NB4 (cell line): ENCODE measurements at places on chromosomes 2 and 18.

DNA sequence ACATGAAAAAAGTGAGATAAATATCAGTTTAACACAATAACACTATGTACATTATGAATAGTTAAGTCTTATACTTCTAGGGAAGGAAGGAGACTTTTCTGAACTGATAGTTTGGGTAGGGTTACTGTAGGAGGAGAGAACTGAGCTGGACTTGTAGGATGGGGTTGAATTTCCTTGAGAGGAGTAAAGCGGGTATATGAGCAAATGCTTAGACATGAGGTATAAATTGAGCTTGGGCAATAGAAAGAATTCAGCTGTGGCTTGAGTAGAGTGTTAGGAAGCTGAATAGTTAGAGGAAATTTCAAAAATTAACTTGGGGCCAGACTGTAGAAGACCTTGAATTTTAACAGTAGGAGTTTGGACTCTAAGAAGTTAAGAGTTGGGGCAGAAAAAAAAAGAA, 45.1 kb downstream of the LCLAT1 start:
- no peak for DNase-seq

- peak; percentile 35 for DNase-seq
Observed at GRCh38 chr18:77108001-77108692, 24.4 kb downstream of the MBP start.

DNA sequence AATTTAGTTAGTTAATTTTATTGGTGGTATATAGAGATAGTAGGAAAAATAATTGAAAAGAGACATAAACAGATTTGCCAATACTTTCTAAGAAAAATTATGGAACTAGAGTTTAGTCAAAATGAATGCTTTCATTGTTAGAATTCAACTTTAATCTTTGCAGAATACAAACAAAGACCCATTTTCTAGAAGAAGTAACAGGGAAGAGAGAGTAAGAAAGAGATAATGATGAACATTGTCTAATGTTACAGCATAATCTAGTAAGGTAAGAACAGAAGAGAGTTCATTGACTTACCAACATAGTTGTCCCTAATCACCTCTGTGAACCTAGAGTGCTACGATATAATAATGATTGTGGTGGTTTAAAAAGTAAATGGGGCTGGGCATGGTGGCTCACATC, 23.7 kb downstream of the SCN1A start:
- no peak for DNase-seq

DNA sequence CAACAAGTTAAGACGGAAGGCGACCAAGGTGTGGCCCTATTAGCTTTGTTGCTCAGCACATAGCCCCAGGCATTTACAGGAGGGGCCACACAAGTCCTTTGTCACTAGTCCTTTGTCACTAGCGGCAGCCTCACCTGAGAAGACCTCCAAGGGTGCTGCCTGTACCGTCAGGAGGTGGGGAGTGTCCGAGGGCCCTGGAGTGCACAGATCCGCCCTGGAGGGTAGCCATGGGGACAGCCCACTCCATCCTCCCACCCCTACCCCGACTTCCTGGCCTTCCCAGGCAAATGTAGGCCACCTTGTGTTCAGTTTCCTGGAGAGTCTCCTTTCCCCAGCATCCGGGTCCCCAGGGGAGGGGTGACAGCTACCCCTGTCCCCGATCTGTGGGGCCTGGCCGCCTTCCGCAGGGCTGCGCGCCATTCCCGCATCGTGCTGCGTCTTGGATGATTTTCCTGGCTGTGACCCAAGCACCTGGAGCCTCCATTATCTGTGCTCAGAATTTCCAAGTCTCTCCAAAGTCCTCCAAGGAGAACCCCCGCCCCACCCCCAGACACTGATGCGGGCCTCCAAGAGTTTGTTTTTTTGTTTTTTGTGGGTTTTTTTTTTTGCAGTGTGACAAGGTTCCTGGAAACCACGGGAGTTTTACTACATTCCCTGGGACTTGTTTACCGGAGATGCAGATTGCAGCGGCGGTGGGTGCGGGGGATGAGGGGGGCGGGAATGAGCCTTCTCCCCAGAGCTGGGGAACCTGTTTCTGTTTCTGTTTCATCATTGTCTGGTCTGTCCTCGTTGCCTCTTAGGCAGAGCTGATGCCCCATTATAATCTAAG, 28.6 kb downstream of the TEX44 start:
- no peak for DNase-seq

DNA sequence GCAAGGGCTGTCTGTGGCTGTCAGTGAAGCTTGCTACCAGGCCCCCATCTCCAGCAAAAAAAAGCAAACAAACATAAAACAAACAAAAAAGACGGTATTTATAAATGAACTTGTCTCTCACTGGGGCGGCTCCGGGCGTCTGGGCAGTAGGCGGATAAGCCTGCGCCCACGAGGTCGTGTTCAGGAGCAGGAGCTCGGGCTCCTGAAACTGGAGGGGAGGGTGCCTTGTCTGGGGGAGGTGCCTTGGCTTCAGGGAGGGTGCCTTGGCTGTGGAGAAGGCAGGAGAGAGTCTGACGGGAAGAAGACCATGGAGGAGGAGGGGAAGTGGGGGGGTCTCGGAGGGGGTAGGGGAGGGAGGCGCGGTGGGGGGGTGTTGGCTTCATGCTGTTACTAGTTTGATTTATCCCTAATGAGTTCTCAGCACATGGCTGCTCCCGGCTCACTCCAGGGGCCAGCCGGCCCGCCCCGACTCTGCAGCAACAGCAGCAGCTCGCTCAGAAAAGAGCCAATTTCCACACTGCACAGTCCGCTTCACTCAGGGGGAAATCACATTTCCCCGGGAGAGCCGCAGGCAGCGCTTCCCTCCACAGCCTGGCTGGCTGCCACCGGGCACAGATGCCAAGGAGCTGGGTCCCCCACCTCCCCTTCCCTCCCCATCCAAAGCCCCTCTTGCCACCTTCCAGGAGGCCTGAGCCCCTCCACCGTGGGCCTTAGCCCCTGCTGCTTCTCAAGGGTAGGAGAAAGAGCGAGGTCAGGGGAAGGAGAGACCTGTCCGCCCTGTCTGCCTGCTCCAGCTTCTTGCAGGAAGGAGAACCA, 38.7 kb downstream of the PSD4 start:
- DNase-seq = no peak

DNA sequence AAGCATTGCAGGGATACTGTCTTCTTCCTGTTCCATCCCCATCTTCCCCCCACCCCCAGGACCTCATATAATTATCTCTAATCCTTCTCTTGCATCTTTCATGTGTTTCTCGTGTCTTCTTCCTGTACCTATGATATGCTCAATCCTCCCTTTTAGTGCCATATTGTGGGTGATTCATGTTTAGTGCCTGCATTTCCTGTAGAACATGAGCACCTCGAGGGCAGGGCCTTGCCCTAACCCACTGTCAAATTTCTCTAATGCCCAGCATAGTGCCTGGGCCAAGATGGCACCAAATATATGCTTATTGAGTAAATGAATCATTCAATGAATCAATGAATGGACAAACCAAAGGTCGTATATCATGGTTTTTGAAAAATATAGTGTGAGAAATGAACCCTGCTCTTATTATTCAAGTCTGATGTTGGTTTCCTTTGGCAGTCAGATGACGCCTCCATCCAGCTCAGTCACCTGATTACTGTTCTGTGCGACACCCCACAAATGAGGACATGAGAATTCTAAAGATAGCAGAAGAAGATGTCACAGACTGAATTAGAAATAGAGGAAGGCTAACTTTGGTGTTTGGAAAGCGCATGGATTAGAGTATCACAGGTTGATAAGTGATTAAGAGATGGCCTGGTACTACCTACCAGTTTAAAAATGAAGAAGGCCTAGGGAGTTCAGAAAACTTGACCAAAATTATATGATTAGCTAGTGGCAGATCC, 278.4 kb downstream of the PRKCE start:
- no peak for DNase-seq

DNA sequence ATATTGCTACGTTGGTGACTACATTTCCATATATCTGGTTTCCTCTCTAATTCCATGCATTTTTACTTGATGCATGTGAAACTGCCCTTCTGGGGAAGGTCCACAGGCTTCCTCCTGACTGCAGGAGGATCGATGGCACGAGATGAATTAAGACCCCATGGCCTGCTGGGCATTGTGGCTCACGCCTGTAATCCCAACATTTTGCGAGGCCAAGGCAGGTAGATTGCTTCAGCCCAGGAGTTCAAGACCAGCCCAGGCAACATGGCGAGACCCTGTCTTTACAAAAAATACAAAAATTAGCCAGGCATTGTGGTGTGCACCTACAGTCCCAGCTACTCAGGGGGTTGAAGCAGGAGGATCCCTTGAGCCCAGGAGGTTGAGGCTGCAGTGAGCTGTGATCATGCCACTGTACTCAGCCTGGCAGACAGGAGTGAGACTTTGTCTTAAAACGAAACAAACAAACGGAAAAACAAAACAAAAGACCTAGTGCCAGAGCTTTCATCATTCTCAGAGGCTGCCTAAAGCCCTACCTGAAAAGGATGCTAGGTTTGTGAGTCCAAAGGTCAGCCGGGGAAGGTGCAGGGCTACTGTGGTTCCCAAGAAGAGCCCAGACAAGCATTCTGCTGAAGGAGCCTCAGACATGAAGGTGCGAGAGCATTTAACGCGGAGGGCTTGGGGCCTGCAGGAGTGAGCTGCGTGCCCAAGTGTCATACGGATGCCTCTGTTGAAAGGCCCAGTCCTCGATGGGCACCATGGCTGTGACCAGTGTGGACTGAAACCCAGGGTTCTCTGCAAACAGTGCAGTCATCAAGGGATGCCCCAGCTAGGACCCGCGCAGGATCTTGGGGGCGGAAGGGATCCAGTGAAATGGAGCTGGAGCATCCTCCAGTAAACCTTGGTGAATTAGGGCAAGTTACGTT, 21.6 kb downstream of the GPR55 start:
- DNase-seq = no peak

- DNase-seq = no peak
Observed at GRCh38 chr2:55917117-55917516, 6.5 kb downstream of the EFEMP1 start.

- peak; percentile 21 for DNase-seq
Observed at GRCh38 chr2:200617156-200618053, 31.6 kb downstream of the AOX1 start.

DNA sequence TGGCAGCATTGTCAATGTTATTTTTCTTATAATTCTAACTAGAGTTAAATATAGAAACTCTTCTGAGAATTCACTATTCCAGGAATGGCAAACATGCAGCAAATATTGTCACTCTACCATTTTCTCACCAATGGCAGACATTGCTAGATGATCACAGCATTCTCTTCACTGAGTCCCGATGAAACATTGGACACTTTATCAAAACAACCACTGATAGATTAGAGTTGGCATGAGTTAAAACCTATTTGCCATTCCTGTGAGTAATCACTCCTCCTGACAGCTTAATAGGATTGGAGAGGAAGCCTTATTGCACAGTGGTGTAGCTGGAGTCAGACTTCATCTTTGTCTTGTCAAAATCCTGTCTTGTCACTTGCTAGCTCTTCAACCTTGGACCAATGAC, 163.9 kb upstream of the THUMPD2 start:
- DNase-seq = no peak

- peak; percentile 60 for DNase-seq
Observed at GRCh38 chr2:233075141-233075965, 15.2 kb downstream of the INPP5D start.

GRCh38 chr18:50356036-50356945, 18.6 kb upstream of the SKA1 start:
- DNase-seq = peak; percentile 77

GRCh38 chr2:10405448-10405847, 42.7 kb downstream of the ODC1 start:
- DNase-seq = no peak

DNA sequence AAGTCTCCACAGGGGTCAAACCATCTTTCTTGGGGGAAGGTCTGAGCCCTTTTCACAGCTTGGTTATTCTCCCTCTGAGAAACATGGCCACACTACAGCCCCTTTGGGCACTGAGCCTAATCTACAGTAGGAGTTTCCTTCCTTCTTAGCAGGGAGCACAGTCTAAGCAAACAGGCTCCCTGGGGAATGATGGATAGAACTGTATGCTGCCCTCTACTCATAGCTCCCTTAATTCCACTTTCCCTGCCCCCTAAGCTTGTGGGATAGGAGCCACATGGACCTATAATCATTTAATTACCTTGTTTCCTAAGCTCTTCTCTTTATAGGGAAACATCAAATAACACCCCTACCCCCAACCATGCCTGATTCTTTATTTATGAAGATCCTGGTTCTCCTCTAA, 442.1 kb upstream of the MEX3C start:
- no peak for DNase-seq

GRCh38 chr2:7411691-7412090, 494.5 kb downstream of the RNF144A start:
- no peak for DNase-seq

GRCh38 chr2:220001751-220002150, 374.3 kb downstream of the SLC4A3 start:
- DNase-seq = no peak

DNA sequence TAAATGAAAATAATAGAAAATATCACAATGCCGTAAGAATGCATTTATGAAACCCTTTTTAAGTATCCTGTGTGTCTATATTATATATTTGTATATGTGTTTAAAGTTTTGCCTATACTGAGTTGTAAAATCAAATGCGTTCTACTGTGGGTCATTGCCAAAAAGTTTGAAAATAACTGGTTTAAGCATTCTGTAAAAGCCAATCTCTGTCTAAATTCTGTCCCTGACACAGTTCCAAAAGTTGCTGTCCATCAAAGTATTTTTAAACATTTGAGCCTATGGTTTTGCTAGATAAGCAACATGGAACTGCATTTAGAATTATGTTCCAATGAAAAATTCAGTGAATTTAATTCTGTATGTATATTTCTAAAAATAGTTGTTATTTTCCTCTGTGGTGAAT, 1360.4 kb upstream of the CRIM1 start:
- DNase-seq = no peak

GRCh38 chr2:9800639-9800974, 42.7 kb upstream of the TAF1B start:
- DNase-seq = peak; percentile 48

DNA sequence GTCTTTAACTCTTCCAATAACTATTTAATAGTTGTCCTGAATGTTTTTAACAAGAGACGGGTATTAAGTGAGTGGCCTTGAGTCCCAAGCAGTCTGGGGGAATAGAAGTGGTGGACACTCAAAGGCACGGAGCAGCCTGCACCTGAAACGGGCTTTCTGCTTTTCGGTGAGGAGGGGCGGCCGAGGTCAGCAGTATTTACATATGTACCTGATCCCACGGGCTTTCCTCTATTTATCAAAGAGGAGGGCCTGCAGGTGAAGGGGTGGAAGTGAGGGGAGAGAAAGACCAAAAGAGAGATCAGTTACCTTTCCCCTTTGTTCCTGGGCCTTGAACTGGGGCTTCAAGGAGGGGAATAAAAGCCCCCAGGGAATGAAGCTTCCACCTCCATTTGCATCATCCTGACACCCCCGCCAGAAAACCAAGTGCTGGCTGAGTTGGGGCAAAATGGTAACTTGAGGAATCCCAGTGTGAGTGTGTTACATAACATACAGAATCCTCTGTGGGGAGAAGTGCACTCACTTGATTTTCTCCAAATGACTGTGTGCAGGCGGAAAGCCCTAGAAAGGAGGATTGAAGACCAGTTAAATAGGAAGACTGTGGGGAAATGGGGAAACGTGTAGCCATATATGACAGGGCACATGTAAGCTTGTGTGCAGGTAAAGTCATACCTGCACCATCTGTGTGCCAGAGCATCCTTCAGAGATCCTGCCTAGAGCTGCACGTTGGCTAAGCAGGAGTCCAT, 12.4 kb downstream of the POU3F3 start:
- no peak for DNase-seq

- no peak for DNase-seq
Observed at GRCh38 chr2:71682341-71682740, 229.0 kb downstream of the DYSF start.

GRCh38 chr18:59272891-59273758, at the start of gene RAX:
TSS of gene RAX (minus strand) at chr18:59273454. CDS start at chr18:59273206, 248 bp downstream.
- DNase-seq = no peak

GRCh38 chr2:240259201-240259923, 118.9 kb upstream of the OTOS start:
- DNase-seq = no peak
